Midbrain (tissue), 1 donor: ENCODE measurements at places on chromosomes 2 and 18.
A peak's percentile ranks its signal among the peaks of the same experiment; 100 is the strongest.

- DNase-seq: peak; percentile 15
Measured at GRCh38 chr2:226118471-226119429, 680.9 kb downstream of the IRS1 start.

DNA sequence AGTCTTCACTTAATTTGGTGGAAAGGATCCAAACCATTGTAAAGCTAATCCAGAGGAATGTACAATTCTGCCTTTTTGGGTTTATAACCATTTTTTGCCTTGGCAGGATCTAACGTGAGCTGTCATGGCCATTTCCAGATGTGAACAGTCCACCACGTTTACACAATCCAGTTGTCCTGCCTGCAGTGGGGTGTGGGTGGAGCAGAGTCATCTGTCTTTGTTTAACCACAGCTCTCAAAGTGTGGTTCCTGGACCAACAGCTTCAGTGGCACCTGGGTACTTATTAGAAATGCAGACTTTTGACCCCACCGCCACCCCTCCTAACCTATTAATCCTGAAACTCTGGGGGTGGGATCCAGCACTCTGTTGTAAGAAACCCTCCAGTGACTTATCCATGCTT is 35.9 kb downstream of the FHOD3 start:
- no peak for DNase-seq

- no peak for DNase-seq
Measured at GRCh38 chr18:57077786-57078552, 68.9 kb upstream of the BOD1L2 start.

GRCh38 chr2:128786741-128787478 is 468.2 kb upstream of the HS6ST1 start:
- DNase-seq: peak; percentile 25

DNA sequence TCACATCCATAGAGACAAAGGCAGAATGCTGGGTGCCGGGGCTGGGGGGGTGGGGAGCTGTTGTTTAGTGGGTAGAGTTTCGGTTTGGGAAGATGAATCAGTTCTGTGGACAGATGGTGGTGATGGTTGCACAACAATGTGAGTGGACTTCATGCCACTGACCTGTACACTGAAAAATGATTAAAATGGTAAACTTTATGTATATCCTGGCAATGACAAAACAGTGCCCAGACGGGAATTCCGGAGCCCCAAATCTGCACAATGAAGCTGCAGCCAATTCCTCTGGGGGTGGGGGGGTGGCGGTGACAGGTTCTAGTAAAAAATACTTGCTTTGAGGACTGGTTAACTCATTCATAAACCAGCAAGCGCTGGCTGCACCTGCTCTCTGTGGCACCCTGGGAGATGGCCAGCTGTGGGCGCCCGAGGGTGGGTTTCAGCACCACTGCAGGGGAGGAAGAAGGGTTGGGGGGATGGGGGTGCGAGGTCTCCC is 81.8 kb upstream of the HPCAL1 start:
- DNase-seq: no peak

- no peak for DNase-seq
Measured at GRCh38 chr2:238939074-238939473, 91.2 kb downstream of the TWIST2 start.

DNA sequence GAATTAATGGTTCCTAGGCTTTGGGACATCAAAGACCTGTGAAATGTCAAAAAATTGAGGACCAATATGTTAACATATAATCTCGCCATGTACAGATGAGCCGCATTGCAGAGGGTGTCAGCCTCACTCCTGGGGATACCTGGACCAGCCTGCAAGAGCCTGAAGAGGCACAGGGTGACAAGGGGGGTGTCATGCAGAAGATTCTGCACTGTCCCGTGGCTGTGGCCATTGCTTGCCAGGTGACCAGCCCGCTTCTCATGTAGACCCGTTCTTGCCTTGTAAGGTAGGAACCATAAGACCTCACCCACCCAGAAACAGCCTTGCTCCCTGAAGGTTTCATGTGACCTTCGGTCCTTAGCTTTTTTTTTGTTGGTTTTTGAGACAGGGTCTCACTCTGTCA is 37.5 kb downstream of the TMEM37 start:
- DNase-seq: no peak

DNA sequence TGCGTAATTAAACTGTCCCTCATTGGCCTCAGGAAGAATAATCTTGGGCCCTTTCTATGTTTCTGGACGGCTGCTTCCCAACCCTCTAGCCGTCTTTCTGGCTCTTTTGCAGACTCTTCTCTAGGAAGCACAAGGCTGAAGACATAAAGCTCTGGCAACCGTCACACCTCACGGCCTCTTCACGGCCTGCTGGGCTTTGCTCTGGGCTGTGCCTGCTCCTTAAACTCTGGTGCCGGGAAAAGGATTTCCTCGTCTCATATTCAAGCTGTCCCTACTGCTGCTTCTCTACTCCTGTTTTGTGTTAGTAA is 36.0 kb upstream of the WIPF1 start:
- DNase-seq: no peak

DNA sequence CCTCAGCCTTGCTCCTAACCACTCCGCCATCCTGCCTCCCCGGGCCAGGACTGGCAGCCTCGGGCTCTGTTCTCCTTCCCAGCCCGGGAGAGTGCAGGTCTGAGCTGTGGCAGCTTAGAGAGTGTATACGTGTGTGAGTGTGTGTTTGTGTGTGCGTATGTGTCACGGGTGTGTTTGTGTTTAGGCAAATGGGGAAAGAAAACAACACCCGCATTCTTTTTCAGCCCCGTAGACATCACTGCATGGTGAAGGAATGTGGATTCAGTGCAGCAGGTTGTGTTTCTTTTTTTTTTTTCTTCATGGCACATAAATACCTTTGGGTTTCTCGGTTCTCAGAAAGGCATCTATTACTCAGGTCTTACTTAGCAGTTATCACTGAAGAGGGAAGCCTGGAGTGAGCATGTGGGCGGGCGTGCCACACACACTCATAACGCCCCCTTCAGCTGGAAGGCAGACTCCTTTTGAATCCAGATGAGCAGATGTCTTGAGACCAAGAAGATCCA is 44.2 kb downstream of the GLI2 start:
- no peak for DNase-seq

DNA sequence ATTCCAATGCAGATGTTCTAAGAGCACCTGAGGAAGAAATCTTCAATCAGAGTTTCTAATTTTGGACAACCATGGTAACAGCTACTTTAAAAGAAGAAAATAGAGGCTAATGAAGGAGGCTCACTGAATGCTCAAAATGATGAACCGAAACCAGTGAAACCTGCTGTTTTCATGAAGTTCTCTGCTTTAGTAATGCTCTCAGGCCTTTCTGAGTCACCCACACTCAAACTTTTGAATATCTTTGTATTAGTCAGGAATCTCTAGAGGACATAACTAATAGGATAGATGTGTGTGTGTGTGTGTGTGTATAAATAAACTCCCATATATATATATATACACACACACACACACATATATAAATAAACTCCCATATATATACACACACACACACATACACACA is 76.9 kb upstream of the RIT2 start:
- no peak for DNase-seq

GRCh38 chr2:6785493-6785892 is 80.2 kb downstream of the CMPK2 start:
- DNase-seq: no peak

GRCh38 chr2:102184568-102184967 is 2.3 kb upstream of the IL1RL2 start:
- DNase-seq: no peak

GRCh38 chr18:79904357-79905147 is 46.9 kb downstream of the SLC66A2 start:
- DNase-seq: no peak

GRCh38 chr18:64032312-64032711 is 62.4 kb downstream of the SERPINB8 start:
- no peak for DNase-seq

DNA sequence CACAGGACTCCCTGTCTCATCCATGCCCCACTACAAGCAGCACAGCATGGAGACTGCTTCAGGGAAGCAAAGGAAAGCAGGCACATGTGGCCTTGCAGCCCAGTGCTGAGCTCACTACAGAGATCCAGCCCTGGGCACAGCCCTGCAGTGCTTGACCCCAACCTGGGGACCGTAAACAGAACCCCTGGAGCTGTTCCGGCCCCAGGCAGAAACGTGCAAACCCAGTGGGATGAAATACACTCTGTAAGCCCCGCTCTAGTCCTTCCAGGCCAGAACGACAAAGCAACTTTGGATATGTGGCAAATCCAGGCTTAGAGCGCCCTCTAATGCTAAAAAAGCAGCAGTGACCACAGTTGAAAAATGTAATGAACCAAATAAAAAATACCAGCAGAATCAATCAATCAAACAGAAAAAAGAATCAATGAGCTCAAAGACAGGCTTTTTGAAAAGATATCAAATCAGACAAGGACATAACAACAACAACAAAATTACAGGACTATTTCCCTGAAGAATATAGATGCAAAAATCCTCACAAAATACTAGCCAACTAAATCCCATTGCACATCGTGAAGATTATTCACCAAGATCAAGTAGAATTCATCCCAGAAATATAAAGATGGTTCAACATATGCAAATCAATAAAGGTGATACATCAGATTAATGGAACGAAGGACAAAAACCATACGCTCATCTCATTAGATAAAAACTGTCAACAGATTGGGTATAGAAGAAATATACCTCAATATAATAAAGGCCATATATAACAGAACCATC is 45.6 kb downstream of the ZNF519 start:
- peak; percentile 68 for DNase-seq

- peak; percentile 99 for DNase-seq
Measured at GRCh38 chr2:177212106-177212890, at the start of gene HNRNPA3. Gene HNRNPA3 (plus strand): TSS chr2:177212794. CDS start chr2:177212800, 6 bp downstream.

GRCh38 chr2:64120928-64121327 is 23.3 kb downstream of the PELI1 start:
- no peak for DNase-seq

GRCh38 chr2:147558620-147559019 is 286.2 kb upstream of the ACVR2A start:
- DNase-seq: no peak

DNA sequence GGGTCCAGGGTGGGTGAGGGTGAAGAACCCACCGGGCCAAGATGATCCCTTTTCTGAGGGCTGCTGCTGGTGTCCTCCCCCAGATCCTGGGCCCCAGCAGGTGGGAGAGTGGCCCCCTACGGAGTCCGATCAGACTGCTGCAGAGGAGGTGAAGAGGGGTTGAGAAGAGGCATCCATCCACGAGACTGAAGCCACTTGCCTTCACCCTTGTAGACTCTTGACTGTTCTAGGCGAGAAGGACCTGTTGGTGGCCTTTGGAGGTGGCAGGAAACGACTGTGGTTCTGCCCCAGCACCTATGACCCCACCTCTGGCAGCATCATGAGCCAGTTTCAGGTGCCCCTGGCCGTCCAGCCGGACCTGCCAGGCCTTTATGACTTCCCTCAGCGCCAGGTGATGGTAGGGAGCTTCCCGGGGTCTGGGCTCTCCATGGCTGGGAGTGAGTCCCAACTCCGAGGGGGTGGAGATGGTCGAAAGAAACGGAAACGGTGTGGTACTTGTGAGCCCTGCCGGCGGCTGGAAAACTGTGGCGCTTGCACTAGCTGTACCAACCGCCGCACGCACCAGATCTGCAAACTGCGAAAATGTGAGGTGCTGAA is 1.5 kb downstream of the TET3 start:
- DNase-seq: no peak

DNA sequence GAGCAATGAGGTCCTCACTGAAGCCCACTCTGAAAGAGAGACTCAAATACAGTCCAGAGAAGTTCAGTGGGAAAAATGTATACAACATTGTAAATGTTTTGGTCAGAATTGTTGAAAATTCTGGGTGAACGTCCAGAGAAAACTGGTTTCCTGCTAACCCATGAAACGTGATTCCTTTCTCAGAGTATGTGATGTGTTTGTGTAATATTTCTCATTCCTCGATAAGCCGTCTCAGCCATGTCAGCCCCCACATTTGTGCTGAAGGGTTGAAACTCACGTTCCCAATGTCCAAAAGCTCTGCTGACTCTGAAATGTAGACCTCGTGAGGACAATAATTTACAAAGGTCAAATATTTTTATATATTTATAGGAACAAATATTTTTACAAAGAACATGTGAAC is 51.6 kb downstream of the BMP10 start:
- no peak for DNase-seq

DNA sequence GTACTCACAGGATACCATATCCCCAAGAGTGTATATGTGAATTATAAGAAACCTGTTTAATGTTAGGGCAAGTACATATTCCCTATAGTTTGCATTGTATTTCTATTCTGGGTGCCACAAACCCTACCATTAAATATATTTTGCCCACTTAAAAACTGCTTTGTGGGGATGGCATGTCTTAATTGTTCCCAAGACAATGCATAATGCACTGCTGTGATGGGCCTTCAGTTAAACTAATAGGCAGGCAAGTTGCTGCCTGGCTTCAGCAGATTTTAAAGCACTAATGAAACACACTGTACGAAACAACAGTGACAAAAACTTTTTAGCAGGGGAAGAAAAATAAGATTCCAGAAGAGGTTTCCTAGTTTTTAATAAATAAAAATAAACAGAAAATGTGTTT is 104.8 kb upstream of the VRK2 start:
- no peak for DNase-seq

- no peak for DNase-seq
Measured at GRCh38 chr18:11147962-11148679, 1.2 kb downstream of the PIEZO2 start.

- DNase-seq: no peak
Measured at GRCh38 chr18:27042177-27042576, 142.9 kb downstream of the CHST9 start.

DNA sequence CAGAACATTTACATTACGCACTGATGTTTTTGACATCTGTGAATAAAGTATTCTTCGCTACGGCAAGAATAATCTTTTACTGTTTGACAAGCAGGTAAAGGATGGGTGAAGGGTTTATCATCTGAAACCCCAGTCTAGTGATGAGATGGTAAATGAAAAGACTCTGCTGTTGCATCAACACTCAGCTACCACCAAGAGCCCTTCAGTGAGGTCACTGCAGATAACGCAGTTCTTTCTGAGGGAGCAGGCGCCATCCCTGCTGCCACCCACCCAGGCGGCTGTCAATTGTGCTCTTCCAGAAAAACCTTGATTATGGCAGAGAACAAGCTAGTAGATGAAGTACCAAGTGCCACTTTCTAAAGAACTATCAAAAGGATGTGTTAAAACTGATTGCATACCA is 58.7 kb downstream of the ABCG8 start:
- no peak for DNase-seq

GRCh38 chr2:119788752-119789151 is 29.0 kb downstream of the PTPN4 start:
- no peak for DNase-seq

GRCh38 chr2:85309699-85310321 is 18.0 kb downstream of the TGOLN2 start:
- DNase-seq: no peak

GRCh38 chr18:35522130-35522959 is 24.6 kb upstream of the INO80C start:
- no peak for DNase-seq
